ENCODE measurements at places on chromosomes 1 and 21.

GRCh38 chr1:119372503-119373086 is 4.0 kb downstream of the HAO2 start:
- DNase-seq: no peak

- no peak for DNase-seq
Observed at GRCh38 chr1:197249324-197249723, 18.7 kb upstream of the CRB1 start.

- DNase-seq: no peak
Observed at GRCh38 chr1:6914706-6915105, 129.5 kb downstream of the CAMTA1 start.

DNA sequence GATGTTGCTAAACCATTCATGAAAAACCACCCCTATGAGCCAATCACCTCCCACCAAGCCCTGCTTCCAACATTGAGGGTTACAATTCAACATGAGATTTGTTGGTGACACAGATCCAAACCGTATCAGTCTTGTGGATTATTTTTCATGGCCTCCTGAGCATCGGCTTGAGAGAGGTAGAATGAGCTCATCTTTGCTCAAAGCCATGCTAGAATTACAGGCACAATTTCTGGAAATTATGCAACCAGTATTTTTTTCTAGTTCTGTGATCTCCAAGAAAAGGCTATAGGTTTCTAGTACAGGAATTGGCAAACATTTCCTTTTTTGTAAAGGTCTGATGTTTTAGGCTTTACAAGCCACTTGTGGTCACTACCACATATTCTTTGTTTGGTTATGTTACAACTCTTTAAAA is 219.4 kb downstream of the DUSP10 start:
- DNase-seq: no peak

GRCh38 chr21:44519346-44520325 is 20.4 kb downstream of the KRTAP10-1 start:
- no peak for DNase-seq

- DNase-seq: no peak
Observed at GRCh38 chr1:172455451-172455850, 11.6 kb upstream of the PIGC start.
